Stomach (tissue), 19 donors: ENCODE measurements at places on chromosomes 4 and X. TPM values are rescaled to one million over a fixed set of nuclear protein-coding genes. Genes with fewer than 3 reads are reported as not detected.

ADGRL3 gene
- total RNA-seq: 1.3 TPM

TIGD4 gene
- not detected for total RNA-seq

MED14 gene
- 107 TPM for total RNA-seq

VSIG1 gene
- total RNA-seq: 402 TPM

ESX1 gene
- not detected for total RNA-seq

KLHL4 gene
- not detected for total RNA-seq

ZNF141 gene
- 22.8 TPM for total RNA-seq

GUCY1B1 gene
- total RNA-seq: not detected

CPLX1 gene
- total RNA-seq: 0.37 TPM

SLIT2 gene
- total RNA-seq: 57.3 TPM

LIMCH1 gene
- total RNA-seq: 19.3 TPM

MAP7D2 gene
- total RNA-seq: 70.0 TPM

SHROOM3 gene
- total RNA-seq: 210 TPM

GC gene
- total RNA-seq: not detected

POF1B gene
- 6.7 TPM for total RNA-seq

SCOC gene
- 28.4 TPM for total RNA-seq

OPRPN gene
- not detected for total RNA-seq

DEFB131A gene
- total RNA-seq: not detected

P2RY10 gene
- total RNA-seq: not detected

UGT2B11 gene
- total RNA-seq: not detected

GAB3 gene
- total RNA-seq: 2.7 TPM

SPANXN3 gene
- total RNA-seq: not detected

CC2D2A gene
- total RNA-seq: 16.5 TPM

TCP11X2 gene
- total RNA-seq: not detected

SULT1B1 gene
- 5.3 TPM for total RNA-seq

TDO2 gene
- 5.0 TPM for total RNA-seq

ATP1B4 gene
- not detected for total RNA-seq

ERVMER34-1 gene
- total RNA-seq: not detected

TLR3 gene
- 12.3 TPM for total RNA-seq

NPNT gene
- not detected for total RNA-seq

AFP gene
- not detected for total RNA-seq

TMEM35A gene
- total RNA-seq: 4.3 TPM

REELD1 gene
- not detected for total RNA-seq

MAGED4B gene
- 7.6 TPM for total RNA-seq

AMTN gene
- not detected for total RNA-seq

CACNA1F gene
- total RNA-seq: 0.89 TPM

CXCL8 gene
- 3.6 TPM for total RNA-seq

MTNR1A gene
- not detected for total RNA-seq
